ENCODE measurements at places on chromosomes 5 and 9.

GRCh38 chr9:8604201-8604600 lies 804.6 kb upstream of the DMAC1 start:
- DNase-seq = no peak

DNA sequence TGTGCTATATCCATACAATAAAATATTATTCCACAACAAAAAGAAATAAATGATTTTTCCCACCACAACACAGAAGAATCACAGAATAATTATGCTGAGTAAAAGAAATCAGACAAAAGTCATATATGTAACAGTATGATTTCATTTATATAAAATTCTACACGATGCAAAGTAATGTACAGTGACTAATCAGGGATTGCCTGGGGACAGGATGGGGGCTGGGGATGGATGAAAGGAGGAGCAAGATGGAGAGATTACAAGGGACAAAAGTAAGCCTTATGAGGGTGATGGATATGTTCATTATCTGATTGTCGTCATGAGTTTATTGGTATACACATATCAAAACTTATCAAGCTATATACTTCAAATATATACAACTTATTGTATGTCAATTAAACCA lies 154.0 kb downstream of the FBN2 start:
- DNase-seq = no peak

DNA sequence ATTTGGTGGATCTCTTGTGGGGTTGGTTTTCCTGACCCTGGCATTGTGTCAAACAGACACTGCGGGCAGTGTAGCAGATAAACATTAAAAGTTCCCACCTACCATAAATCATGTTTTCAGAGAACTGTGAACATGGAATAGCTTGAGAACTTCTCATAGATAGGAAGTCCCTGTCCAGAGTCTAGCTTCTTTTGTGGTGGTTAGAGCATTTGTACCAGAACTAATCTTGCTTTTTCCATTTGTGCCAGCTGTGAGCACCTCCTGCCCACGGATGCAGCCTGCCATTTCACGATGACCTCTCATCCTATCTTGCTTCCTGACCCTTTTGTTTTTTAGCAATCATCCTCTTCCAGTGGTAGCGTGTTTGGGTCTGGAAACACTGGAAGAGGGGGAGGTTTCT lies 61.4 kb downstream of the FAM78A start:
- no peak for DNase-seq

- no peak for DNase-seq
Measured at GRCh38 chr9:36725777-36726356, 153.2 kb downstream of the MELK start.

GRCh38 chr5:133370904-133371303 lies 241.4 kb downstream of the FSTL4 start:
- no peak for DNase-seq

- DNase-seq = peak; percentile 29
Measured at GRCh38 chr5:57277085-57277484, 103.2 kb downstream of the GPBP1 start.

GRCh38 chr5:74543162-74543995 lies 97.1 kb downstream of the ENC1 start:
- DNase-seq = peak; percentile 86

GRCh38 chr9:135796784-135797485 lies 95.0 kb downstream of the KCNT1 start:
- no peak for DNase-seq

DNA sequence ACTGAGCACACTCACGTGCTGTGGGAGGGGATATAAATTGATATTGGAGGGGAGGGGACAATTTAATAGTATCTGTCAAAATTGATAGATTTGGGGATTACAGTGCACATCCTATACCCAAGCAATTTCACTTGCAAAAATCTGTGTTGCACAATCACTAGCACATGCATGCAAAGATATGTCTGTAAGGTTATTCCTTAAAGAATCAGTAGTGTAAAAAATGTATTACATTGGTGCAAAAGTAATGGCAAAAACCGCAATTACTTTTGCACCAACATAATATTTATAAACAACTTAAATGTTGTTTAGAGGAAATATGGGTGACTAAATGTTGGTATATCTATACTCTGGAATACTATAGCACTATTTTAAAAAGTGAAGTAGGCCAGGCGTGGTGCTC lies 108.7 kb downstream of the LHX2 start:
- DNase-seq = no peak

DNA sequence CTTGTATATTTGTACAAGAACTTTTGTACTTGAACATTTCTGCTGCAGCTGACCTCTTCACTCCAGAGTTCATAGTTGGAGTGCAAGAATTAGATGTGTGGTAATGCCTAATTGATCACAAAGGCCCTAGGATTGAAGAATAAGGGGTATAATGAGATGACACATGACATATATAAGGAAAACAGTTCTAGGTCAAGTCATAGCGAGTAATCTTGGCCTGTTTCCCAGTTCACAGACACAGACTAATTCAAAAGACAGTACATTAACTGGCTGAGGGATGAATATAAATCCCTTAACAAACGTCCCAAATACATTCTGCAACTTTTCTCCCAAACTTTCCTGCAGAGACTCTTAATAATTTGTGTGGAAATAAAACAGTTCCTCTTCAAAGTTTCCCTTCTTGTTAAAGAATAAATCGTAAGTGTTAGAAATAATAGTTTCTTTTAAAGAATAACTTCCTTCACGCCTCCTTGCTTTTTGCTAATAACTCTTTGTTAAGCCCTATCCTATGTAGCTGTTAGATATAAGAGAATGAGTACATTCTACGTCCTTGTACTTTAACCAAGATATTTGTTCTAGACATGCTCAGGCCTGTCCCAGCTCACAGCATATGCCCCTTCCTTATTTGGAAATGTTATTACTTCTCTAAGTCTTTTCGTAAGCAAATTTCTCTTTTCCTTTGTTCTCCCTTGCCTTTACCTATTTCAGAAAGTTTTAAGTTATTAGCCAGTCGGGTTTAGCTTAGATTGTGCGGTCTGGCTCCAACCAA lies 556.4 kb upstream of the CTNND2 start:
- no peak for DNase-seq

DNA sequence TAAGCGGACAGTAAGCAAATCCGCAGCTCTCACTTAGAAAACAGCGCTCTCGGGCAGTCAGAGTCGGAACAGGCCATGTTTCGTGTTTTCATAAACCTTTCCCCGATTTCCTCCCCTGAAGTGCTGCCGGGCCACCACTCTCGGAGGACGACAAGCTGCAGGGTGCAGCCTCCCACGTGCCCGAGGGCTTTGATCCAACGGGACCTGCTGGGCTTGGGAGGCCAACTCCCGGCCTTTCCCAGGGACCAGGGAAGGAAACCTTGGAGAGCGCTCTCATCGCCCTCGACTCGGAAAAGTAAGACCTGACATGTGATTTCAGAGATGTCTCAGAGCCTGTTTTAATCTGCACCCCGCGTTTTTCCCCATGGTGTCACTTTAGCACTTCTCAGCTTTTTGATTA lies 99.8 kb upstream of the CACNA1B start:
- DNase-seq = no peak

DNA sequence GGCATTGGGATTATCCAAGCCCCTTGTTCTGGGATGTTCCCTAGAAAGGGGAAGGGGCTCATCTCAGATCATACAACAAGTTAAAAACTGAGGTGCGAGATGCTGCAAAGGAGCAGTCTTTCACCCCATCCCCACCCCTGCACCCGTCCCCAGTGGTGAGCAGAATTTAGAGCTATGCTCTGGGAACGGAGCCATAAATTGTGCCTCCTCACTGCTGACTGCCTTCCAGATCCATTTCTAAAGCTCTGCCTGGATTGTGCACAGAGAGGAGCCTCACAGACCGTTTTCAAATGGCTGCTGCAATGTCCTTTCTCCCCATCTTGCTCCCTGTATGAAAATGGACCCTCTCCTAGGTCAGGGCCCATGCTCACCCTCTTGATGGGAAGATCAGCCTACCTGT lies 8.3 kb downstream of the SLC25A48 start:
- DNase-seq = no peak

- DNase-seq = peak; percentile 81
Measured at GRCh38 chr9:78932849-78933627, 636.1 kb downstream of the PSAT1 start.

DNA sequence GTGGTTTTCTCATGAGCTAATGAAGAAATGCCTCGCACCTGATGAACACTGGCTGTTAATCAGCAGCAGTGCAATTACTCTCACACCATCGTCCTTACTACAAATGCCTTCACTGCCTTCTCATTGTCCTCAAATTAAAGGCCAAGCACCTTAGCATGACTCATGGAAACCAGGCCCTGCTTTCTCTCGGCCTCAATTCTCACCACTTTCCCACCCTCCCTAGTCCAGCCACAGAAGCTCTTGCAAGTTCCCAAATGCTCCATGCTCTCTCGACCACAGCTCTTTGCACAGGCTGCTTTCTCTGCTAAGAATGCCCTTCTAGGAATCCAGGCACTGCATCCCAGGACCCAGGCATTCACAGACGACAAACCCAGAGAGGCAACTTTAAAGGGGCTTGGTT lies 94.6 kb upstream of the KLF4 start:
- peak; percentile 3 for DNase-seq

GRCh38 chr9:7799234-7799943 lies at the start of gene DMAC1:
Gene DMAC1, minus strand, starts transcription at chr9:7799778. Its CDS starts 44 bp downstream, at chr9:7799734.
- peak; percentile 86 for DNase-seq

DNA sequence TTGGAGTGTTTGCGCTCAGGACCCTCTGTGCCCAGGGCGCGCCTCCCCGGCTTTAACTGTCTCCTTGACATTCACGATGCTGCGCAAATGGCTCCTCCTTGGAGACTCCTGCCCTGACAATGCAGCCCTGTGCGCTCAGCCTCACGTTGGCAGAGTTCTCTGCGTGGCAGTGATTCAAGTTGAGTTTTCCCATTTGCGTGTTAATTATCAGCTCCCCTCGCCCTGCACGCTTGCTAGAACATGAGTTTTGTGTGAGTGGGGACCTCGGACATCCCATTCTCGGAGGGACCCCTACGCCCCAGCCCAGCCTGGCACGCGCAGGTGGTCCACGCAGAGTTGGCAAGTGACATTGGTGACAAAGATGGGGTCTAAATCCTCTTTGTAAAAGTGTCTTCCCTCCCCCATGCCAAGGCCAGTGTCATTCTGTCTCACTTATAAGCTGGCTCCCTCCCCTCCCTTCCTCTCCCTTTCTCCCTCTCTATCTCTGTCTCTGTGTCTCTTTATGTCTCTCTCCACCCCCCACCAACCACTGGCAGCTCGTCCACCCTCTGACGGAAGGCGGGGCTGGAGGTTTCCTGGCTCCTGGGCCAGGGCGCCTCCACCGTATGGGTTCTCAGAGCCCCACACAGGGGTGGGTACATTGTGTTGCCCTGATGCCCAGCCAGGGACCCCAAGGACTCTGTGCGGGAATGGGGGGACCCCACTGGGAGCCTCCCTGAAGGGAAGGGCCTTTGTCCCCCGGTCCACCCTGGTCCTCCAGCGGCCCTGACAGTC lies 169.3 kb downstream of the OLFM1 start:
- no peak for DNase-seq

DNA sequence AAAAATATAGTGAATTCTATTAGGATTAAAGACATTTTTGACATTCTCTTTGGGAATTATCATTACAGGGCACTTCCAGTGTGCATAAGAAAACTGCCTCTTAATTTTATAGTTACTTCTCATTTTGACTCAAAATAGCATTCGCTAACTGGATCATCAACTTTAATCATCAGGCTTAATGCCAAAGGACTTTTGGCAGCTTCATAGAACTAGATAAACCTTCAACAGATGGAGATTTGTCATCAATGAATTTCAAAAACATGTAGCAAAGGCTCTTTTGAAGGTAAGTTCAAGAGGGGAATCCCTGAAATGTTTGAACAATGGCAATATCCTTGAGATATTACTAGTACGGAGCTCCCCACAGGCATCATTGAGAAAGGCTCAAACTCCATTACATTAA lies 447.2 kb downstream of the PDE4D start:
- DNase-seq = peak; percentile 21

GRCh38 chr5:127551410-127552041 lies 34.1 kb downstream of the PRRC1 start:
- no peak for DNase-seq

DNA sequence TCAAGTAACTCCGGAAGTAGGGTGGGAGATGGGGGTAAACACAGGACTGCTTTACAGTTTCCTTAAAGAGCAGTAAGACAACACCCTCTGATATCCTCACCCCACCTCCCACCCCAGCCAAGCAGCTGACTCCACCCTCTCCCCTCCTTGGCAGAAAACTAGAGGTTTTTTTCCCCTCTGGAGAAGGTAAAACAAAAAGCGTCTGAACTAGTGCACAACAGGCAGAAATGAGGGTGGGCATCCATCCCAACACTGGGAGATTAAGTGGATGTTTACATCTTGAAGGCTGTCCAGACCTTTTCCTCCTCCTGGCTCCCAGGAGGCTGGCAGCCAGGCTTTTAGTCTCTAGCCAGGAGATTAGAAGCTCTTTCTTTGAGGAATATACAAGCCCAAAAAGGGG lies 13.9 kb upstream of the CTNNAL1 start:
- no peak for DNase-seq

DNA sequence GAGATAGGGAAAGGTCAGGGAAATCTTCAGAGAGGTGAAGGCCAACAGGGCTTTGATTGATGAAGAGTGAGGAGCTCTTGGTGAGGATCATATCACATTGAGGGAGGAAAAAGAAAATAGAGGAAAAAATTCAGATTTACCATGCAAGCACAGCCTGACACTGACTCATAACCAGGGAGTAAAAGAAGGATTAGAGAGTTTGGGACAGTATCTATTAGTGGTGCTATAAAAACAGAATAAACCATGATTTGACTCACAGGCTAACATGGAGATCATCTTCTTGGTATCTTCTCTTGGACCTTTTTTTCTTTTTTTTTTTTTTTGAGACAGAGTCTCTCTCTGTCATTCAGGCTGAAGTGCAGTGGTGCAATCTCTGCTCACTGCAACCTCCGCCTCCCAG lies 44.4 kb downstream of the MUSK start:
- peak; percentile 43 for DNase-seq

GRCh38 chr9:89553451-89554010 lies 51.3 kb upstream of the GADD45G start:
- DNase-seq = no peak

GRCh38 chr5:62041156-62041756 lies 264.8 kb upstream of the KIF2A start:
- no peak for DNase-seq

Data from iris pigment epithelial cell (primary cell).